Stimulated activated CD8-positive, alpha-beta memory T cell treated with anti-CD3 and anti-CD28 coated beads, Interleukin-4, amount 100 ng/mL, for 1 hour (primary cell): ENCODE measurements at places on chromosomes 6 and 20.

GRCh38 chr6:108576709-108577108, 16.0 kb downstream of the FOXO3 start:
- no peak for DNase-seq

- DNase-seq, result no peak
Measured at GRCh38 chr6:150755524-150755923, 110.0 kb upstream of the MTHFD1L start.

GRCh38 chr6:137087902-137088301, 43.1 kb upstream of the IL20RA start:
- DNase-seq, result no peak

GRCh38 chr6:134930463-134930862, 19.4 kb downstream of the ALDH8A1 start:
- DNase-seq, result no peak

DNA sequence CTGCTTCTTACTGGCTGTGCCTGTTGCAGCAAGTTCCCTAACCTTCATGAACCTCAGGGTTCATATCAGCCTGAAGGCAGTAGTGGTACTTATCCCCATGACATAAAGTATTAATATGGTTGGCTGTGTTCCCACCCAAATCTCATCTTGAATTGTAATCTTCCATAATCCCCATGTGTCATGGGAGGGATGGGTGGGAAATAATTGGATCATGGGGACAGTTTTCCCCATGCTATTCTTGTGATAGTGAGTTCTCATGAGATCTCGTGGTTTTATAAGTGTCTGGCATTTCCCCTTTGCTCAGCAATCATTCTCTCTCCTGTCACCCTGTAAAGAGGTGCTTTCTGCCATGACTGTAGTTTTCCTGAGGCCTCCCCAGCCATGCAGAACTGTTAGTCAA, 61.8 kb downstream of the FAM229B start:
- no peak for DNase-seq
